ENCODE measurements at places on chromosomes 6 and 20.
A peak's percentile ranks its signal among the peaks of the same experiment; 100 is the strongest.

DNA sequence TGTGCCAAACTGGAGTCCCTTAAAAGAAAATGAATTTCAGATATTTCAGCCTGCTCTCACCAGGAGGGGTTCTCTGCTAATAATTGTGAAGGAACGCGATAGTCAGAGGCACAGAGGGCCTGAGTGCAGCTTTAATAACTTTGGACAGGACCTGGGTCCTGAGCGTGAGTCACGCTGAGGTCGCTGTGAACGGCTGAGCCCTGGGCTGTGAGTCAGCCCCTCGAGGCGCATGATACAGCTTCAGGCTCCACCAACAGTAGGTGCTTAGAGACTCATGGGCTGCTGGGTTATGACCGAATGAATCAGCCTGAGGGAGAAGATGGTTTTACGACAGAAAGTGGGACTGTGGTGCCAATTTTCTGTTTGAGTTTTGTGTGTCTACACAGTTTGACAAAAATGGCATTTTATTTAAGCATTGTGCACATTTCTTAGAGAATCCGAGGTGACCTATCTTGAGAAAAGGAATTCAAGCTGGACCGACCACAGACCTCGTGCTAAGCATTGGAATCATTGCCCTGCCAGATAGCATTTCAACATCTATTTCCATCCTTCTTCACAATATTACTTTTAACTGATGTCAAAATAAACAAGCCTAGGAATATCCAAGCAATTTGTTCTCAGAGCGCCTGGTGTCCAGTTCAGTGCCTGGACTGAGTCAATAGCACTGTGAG lies 183.0 kb downstream of the THBS2 start:
- no peak for DNase-seq

GRCh38 chr6:75746221-75746620 lies 2.8 kb upstream of the MYO6 start:
- no peak for DNase-seq

DNA sequence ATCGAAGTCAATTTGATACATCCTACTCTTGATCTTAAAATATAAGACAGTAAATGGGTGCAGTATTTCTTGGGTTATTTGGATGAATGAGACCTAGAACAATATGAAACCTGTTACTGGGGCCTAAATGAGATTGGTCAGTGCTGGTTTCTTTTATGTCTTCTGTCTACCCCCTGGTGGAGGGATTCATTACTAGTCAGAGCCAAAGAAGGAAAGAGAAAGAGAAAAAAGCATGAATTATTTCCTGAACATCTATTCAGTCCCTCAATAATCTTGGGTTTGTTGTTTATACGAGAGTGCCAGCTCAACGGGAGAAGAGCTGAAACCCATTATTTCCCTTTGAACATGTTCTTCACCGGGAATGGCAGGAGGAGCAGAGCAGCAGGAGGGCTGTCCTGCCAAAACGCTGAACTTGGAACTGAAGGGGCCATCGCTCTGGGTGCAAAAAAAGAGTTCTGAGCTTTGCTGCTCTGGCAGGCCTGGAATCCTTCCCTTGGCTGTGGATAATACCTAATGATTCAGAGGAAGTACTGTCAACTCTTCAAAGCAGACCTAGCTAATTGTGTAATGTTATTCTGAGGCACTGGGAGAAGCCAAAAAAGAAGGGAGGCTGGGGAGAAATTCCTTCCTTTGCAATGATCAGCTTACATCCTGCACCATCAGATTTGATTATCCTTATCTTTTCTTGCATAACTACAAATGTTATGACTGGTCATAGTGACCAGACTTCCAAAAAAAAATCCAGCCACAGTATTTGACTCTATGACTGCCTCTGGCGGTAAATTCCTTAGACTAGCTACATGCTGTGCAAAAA lies 72.0 kb downstream of the BLOC1S5 start:
- no peak for DNase-seq

- DNase-seq, result no peak
Observed at GRCh38 chr6:90072501-90072900, 178.2 kb downstream of the GJA10 start.

GRCh38 chr20:21189761-21190523 lies 64.1 kb downstream of the KIZ start:
- no peak for DNase-seq

DNA sequence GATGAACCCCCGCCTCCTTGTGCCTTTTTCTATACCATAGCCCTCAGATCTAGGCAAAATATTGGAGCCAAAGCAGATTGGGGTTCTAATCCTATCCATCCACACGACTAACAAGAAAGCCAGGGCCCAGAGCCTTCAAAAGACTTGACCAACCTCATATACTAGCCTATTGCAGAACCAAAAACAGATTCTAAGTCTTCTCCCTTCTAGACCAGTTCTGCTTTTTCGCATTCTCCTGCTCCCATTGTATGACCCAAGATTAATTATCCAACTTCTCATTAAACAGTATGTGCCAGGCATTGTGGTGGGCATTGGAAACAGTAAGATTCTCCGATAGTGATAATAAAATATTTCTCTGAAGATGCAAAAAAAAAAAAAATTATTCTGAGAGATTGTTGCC lies 113.7 kb upstream of the JARID2 start:
- no peak for DNase-seq

- no peak for DNase-seq
Observed at GRCh38 chr6:57432919-57433684, 115.7 kb downstream of the PRIM2 start.

- DNase-seq, result no peak
Observed at GRCh38 chr20:59779656-59780380, 153.6 kb downstream of the SYCP2 start.

DNA sequence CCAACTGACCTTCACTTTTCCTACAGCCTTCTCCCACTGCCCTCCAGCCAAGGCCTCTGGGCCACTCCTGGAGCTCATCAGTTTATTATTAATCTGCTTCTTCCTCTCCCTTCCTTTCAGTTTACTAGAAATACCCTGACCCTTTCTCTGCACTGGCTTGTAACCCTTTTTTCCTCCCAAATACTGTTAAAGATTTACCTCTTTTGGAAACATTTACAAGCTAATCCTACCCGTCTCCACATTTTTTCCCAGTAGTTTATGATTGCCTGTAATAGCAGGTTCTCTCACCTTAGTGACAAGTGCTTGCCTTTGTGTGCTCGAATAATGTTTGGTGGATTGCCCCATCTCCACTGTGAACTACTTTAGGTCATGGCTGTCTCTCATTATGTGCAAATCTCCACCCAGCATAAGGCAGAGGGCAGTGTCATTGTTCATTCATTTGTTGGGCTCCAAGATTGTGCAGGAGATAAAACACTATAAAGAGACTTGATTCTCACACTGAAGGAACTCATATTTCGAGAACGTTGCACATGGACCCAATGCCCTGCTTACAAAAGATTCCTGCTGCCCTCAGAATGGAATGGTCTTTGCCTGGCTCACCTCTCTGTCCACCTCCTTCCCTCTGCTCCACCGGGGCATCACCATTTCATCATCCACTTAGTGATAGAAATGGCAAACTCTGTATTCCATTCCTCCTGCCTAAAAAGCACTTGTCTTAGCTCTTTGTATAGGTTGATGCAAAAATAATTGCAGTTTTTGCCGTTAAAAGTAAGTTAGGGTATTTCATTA lies 491.1 kb downstream of the UTRN start:
- DNase-seq, result no peak

DNA sequence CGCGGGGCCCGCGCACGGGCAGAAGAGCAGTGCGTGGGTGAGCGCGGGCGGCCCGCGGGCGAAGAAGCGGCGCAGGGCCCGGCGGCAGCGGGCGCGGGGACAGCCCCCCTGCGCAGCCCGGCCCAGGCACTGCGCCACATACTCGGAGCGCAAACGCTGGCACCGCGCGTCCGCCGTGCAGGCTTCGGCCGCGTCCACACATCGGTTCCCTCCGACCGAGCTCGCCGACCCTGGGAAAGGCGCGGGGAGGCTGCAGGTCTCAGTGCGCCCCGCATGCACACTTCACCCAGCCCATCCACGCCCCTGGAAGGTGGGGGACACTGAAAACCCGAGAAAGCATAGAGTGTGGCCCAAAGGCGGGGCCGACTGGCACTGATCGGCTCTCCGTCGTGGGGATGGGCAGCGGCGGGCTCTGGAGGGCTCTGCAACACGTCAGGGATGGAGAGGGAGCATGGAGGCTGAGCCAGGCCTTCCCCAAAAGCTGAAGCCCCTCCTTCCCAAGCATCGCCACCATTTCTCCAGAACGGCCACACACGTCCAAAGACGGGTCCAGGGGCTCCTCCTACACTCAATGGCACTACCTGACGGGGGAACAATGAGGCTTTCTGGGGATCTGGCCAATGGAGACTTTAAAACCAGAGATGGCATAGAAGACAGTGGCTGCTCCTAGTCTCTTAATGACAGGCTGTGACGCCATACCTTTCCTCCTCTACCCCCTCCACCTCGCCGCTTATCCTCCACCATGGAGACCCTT lies 2.0 kb downstream of the GFRA4 start:
- no peak for DNase-seq

DNA sequence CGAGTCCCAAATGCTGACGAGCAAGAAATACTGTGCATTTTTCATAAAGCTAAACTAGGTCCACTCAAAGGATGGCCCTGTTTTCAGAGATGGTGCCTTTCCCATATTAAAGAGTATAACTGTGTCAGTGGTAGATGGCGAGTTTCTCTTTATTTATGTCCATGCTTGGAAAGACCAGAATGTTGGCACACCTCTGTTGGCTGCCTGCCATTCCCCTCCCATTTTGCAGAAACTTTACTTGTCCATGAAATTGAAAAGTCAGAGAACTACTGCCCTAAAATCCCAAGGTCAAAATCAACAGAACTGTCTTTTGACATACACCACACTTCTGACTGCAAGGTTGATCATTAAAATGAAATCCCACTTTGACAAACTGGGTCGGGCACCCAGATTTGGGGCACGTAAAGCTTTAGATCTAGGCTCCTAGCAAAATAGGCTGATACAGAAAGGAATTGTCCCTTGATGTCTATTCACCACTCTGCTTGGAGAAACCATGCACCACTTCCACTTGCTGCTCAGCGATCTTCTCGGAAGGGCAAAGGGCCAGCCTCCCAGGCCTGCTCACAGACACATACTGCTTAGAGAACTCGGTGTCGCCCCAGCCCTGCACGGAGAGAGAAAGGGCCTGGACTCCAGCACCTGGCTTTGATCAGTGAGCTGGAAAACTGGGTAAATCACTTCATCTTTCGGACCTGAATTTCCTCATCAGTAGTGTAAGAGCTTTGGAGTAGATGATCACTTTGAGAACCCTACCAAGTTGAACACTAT lies 130.0 kb downstream of the AGPAT4 start:
- no peak for DNase-seq

- peak; percentile 52 for DNase-seq
Observed at GRCh38 chr6:23633996-23634395, 492.0 kb upstream of the NRSN1 start.

DNA sequence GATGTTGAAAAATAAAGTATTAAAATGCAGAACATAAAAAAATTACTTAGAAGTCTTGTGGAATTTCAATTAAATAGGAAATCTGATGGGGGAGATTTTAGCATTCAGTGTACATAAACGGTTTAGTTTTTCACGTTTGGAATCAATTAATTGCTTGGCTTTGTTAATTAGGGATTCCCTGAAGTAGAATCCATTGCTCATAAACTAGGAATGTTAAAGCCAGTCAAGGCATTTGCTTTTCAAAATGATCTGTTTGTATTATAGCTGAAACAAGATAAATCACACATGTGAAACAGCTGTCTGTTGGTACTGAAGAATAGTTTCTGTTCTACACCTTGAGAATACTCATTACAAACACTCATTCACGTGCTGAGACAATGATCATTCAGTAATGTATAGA lies 297.9 kb downstream of the TBC1D7 start:
- no peak for DNase-seq

GRCh38 chr6:87561017-87561416 lies 28.8 kb downstream of the RARS2 start:
- no peak for DNase-seq

DNA sequence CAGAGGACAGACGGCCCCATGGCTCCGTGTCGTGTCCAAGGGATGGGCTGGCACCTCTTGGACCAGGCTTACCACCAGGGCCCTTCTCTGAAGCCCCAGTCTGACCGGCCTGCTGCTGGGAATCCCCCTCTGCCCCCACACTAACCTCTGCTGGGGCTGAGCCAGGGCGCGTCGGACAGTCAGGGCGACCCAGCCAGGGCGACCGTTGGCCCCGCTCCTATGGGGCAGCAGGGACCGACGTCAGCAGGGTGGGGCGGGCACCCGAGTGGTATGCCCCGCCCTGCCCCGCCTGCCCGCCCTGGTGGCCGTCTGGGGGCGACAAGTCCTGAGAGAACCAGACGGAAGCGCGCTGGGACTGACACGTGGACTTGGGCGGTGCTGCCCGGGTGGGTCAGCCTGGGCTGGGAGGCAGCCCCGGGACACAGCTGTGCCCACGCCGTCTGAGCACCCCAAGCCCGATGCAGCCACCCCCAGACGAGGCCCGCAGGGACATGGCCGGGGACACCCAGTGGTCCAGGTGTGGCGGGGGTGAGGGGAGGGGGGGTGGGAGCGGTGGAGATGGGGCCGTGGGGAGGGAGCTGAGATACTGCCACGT lies at the start of gene SLC17A9:
Gene SLC17A9 (plus strand): TSS at position 337 of the 595 bp plus-strand sequence. CDS start 122 bp downstream, at position 459.
- DNase-seq, result no peak

DNA sequence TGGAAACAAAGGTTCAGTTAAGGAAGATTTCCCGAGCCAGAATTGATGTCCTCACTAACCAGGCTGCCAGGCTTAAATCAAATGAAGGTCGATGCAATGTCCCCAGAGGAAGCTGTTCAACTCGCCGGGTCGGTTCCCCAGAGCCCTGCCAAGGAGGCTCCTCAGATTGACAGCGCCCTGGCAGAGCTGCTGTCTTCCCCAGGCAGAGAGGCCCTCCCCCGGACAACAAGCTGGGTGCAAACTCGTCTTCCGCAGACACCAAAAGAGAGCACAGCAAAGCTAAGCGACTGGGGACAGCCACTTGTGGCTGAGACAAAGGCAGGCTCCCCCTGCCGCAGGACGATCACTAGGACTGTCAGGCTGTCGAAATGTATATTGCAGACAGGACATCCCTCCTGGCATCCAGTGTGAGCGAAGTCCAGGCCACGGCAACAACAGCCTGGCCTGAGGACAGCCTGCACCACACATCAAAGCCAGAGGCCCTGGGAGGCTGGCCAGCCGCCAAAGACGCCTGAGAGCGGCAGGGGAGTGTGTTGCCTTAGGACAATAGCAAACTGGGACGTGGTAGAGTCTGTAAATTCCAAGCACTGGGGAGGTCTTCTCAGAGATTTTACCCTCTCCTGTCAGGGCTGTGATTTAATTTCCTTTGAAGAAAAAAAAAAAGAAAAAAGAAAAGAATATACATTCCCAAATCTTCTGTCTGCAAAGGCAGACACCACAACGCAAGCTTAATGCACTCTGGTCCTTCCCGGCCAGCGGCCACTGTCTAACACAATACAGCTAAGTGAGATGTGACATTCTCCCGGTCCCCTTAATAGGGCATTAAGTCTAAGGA lies 99.1 kb downstream of the HIVEP2 start:
- peak; percentile 86 for DNase-seq

GRCh38 chr6:168468045-168468444 lies 27.1 kb downstream of the SMOC2 start:
- no peak for DNase-seq
